ENCODE measurements at places on chromosomes 1 and 21. TPM values are rescaled to one million over a fixed set of nuclear protein-coding genes. Genes with fewer than 3 reads are reported as not detected.

The DNAJC6 gene
- total RNA-seq = 1.3 TPM

The NEGR1 gene
- 2.7 TPM for total RNA-seq

The LMOD1 gene
- total RNA-seq = not detected

The ITLN2 gene
- 0.64 TPM for total RNA-seq

The PNRC2 gene
- total RNA-seq = 130 TPM

The REN gene
- not detected for total RNA-seq

The TNFSF4 gene
- 0.24 TPM for total RNA-seq

The CHD5 gene
- not detected for total RNA-seq

The SLC26A9 gene
- not detected for total RNA-seq

The FDPS gene
- total RNA-seq = 331 TPM

The RRP1B gene
- 40.1 TPM for total RNA-seq

The OR14K1 gene
- not detected for total RNA-seq
